Astrocyte (in vitro differentiated cells and primary cell): ENCODE measurements at places on chromosomes 12 and 14.
A peak's percentile ranks its signal among the peaks of the same experiment; 100 is the strongest.

- no peak for DNase-seq
Observed at GRCh38 chr12:124695861-124696260, 128.4 kb upstream of the NCOR2 start.

- DNase-seq = no peak
Observed at GRCh38 chr12:41442896-41443295, 254.8 kb downstream of the PDZRN4 start.

- DNase-seq = no peak
Observed at GRCh38 chr14:88324930-88325329, 1.9 kb upstream of the KCNK10 start.

GRCh38 chr14:101182476-101182875 lies 279.0 kb upstream of the RTL1 start:
- DNase-seq = no peak

GRCh38 chr12:98439981-98440581 lies 75.3 kb upstream of the TMPO start:
- peak; percentile 98 for DNase-seq

DNA sequence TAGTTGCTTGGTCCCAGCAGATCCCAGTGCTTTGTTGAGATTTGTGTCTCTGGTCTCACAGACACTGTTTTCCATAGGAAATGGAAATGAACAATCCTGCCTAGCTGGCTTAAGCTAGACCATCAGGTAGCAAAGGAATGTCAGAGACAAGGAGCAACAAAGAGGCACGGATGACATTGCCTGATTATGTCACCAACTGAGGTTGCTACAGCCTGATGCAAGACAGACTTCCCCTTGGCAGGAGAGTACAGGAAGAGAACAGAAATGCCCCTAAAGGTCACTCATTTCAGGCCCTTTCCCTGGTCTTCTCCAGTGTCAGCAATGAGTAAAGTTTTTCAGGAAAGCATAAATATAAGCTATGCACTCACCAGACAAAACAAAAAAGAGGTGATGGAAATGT lies 2.0 kb upstream of the PRB2 start:
- no peak for DNase-seq

- no peak for DNase-seq
Observed at GRCh38 chr12:29546000-29546399, 48.5 kb upstream of the OVCH1 start.

GRCh38 chr12:94285943-94286582 lies 137.7 kb downstream of the PLXNC1 start:
- DNase-seq = no peak

- no peak for DNase-seq
Observed at GRCh38 chr14:59253527-59253926, 65.1 kb downstream of the DAAM1 start.

DNA sequence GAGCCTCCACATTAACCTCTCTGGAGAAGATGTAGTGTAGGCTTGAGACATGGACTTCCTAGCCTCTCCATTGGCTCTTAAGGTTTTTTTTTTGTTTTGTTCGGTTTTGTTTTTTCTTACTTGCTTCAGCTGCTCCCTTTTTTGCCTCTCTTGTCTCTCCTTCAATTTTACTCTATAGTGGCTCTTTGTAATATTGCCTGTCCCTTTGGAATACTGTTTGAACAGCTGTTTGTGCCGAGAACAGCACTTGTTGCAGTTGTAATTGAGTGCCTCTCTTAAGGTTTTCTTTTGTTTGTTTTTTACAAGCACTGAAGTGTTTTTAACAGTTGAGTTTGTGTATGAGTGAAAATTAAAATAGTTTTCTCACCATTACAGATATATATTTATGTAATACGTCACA lies 567.7 kb downstream of the LRFN5 start:
- DNase-seq = no peak

DNA sequence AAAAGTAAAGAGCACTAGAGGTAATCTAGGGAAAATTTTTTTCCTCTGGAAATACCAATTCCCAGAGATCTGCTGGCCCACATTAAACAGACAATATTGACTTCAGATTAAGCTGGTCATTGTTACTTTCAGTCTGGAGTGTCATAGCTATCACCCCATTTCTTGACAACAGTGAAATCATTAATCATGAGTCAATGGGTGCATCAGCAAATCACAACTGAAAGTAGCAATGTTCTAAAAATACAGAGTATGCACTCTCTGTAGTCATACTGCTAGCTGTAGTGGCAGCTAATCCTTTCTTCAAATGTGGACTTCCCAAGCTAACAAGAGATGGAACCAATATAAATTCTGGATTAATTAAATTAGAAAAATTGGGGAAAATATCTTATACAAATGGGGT lies 129.9 kb downstream of the CPNE8 start:
- no peak for DNase-seq

DNA sequence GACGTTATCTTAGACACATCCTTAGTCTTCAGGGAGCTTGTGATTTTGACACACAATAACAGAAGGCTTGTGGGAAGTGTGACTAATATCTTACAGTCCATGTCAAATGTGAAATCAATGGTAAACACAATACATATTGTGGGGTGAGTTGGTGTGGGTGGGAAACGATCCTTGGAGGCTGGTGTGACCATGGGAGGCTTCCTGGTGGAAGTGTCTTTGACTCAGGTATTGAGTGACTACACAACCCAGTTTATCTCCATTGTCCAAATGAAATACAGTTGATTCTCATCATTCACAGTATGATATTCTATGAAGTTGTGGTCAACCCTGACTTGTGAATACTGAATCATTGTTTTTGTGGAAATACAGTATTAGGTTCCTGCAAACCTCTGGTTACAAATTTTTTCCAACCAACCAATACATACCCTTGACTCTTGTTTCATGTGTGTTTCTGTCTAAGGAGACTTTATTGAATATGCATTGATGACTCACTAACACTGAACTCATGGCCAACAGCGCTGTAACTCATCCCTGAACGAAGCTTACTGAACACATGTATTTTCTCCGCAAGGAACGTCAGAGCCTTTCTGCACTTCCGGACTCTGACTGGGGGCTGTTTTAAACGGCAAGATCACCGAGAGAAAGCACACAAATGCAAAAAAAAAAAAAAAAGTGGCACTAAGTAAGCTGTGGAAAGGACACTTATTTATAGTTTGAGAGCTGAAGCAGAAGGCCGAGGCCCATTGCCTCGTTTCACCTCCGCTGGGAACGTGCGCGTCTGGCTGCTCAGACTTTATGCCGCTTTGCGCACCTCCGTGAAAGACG lies 59.0 kb downstream of the CLMN start:
- DNase-seq = peak; percentile 88

DNA sequence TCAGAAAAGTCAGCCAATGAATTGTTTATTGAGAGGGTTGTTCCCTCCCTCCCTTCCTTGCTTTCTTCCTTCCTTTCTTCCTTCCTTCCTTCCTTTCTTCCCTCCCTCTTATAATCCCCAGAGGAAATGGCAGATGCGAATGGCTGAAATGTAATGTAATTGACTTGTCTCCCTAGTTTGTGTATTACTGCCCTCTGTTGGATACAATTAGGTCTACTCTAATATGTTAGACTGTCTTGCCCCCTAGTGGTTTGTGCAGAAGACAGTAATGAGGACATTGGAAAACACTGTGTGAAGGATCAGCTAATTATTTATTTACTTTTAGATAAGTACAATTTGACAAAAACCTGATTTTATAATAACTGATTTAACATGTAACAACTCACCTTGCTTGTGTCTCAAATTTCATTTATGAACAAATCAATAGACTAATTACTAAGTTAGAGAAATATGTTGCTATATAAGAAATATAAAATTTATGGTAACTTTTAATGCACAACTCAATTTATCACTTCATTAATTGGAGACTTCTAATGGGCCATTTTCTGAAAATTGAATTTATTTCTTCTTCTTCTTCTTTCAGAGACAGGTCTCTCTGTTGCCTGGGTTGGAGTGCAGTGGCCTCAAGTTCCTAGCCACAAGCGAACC lies 229.8 kb upstream of the LRIG3 start:
- DNase-seq = peak; percentile 70

GRCh38 chr14:48974994-48975393 lies 611.2 kb downstream of the RPS29 start:
- no peak for DNase-seq
